ENCODE measurements at places on chromosomes 7 and 10.

- DNase-seq = no peak
Measured at GRCh38 chr7:111638078-111638477, 75.8 kb upstream of the IMMP2L start.

DNA sequence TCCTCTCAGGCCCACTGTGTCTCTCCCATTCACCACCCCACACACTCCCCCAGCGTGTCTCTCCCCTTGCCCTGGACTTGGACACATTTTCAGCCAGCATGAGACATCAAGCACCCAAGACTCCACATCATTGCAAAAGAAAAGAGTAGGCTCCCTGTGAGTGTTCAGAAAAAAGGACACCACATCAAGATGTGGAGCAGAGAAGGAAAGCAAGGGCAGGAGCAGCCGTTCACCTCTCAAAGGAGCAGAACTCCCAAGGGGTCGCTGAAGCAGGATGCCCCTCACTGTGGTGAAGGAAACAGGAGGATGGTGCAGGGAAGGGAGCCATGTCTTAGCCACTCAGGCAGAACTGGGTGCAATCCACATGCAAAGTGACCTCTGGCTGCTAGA, 89.9 kb upstream of the MACROH2A2 start:
- no peak for DNase-seq

GRCh38 chr10:101666083-101666482, 28.9 kb downstream of the FBXW4 start:
- DNase-seq = no peak

DNA sequence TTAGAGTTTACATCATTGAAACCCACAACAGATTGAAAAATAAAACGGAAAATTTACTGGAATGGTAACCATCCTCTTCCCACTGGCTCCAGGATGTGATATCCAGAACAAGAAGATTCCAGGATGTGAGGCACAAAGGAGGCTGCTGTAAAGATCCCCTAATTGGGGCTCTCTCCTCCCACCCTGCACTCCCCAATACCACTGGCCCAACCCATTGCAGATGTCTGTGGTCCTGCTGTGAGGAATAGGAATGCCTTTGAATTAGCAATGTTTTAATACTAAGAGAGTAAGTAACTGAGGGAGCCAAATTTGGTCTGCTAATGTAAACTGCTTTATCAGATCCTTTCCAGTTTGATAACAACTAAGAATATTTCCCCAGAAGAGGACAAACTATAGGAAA, 225.9 kb upstream of the INHBA start:
- no peak for DNase-seq

DNA sequence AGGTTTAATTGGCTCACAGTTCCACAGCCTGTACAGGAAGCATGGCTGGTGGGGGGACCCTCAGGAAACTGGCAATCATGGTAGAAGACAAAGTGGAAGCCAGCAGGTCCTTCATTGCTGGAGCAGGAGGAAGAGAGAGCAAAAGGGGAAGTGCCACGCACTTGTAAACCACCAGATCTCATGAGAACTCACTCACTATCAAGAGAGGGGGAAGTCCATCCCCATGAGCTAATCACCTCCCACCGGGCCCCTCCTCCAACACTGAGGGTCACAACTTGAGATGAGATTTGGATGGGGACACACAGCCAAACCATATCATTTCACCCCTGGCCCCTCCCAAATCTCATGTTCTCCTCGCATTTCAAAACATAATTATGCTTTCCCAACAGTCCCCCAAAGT, 171.9 kb upstream of the CACNA2D1 start:
- no peak for DNase-seq

- no peak for DNase-seq
Measured at GRCh38 chr7:1537535-1538412, 7.3 kb downstream of the MAFK start.

DNA sequence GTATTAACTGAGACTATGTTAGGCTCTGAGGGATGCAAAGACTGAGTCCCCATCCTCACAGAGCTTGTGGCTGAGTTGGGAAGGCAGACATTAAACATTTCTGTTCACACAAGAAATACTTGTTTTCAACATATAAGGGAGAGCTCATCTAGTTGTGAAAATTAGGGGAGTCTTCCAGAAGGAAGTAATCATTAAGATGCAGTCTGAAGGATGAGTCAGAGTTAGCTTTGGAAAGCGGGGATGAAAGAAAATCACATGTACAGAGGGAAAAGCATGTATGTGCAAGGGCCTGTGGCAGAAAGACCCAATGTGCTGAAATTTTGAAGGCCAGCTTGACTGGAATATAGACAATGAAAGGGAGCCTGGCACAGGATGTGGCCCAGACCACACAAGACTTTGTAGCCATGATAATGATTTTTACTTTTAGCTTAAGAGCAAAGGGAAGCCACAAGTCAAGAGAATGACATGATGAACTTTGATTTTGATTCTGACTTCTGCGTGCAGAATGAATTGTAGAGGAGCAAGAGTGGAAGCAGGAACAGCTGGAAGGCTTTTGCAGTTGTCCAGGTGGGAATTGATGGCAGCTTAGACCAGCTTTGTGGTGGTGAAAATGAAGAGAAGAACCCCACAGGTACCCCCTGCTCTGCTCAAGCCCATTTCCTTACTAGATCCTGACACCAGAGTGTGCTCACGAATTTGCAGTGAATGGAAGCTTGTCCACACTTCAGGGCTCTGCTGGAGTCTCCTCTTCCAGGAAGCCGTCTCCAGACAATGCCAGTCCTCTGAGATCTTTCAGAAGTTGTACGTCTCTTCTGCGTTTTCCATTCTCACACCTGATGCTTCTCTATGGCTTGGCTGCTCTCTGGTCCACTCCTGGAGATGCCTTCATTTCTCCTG, 115.6 kb downstream of the ATXN7L1 start:
- DNase-seq = no peak

GRCh38 chr7:89927762-89928161, 226.5 kb upstream of the STEAP1 start:
- DNase-seq = no peak

GRCh38 chr10:121833387-121833786, 94.4 kb downstream of the ATE1 start:
- no peak for DNase-seq

DNA sequence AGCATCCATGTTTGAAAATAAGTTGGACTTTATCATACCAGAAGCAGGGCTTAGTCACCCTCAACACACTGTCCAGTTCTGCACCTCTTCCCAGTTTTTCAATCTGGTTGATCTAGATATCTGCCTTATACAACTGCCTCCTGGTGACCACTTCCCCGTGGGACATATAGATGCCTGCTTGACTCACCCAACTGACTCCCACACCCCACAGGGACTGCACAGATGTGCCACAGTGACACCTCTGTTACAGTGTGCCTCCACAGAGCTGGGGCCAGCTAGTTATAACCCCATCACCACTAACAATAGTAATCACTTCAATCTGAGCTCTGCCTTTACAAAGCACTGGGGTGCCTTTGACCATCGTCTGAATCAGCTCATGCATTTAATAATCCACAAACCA, 82.6 kb upstream of the AOAH start:
- DNase-seq = no peak

DNA sequence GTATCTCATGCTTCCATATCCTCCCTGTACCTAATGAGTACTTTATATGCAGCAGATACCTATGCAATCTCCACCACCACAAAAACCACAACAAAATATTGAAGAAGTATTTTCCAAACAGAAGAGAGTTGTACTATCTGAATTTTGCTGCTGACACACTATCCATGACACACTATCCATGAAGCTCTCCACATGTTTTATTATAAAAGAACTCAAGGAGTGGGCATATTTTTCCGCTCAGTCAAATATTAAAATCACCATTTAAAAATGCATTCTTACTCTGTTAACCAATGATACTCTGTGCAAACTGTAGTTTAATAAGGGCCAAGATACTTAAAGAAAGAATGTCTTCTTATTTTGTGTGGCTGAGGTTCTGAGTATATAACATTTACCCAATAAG, 2.8 kb downstream of the BET1 start:
- no peak for DNase-seq

DNA sequence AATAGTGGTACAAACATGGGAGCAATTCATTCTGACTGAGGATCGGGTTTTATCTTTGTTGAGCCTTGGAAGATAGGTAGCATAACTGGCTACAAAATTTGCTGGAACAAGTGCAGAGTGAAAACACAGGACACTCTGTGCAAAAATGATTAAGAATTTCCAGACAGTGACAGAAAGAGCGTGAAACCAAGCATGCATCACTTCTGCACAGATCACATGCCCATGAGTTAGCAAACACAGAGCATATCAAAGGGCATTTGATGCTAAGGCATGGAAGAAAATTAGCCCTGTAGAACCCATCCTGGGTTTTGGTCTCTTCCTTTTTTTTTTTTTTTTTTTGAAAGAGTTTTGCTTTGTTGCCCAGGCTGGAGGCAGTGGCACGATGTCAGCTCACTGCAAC, 28.3 kb downstream of the TECTB start:
- no peak for DNase-seq

DNA sequence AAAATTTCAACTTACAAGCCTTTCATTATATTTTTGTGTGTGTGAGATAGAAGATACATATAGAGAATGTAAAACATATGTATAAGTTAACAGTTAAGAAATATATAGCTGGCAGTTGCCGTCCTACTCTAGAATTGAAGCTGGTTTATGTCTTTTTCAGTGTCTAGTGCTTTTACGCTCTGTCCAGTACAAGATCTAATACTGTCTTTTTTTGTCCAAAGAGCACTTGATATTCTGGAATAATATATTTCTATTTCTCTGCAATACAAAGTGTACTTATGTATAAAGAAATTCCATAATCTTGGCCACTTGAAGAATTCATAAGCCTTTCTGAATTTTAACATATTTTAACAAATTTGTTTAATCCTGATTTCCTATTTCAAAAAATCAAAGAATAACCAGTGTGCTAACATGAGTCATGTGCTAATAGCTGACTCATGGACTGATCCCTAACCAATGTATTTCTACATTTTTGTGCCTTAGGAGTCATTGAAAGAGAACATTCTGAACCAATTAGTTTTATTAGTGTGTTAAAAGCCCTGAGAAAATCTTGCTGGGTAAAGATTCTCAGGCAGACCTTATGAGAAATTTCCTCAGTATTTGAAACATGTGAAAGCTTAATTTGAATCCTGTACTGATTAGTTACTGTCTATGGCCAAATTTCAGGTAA, 73.2 kb upstream of the CCAR1 start:
- no peak for DNase-seq

DNA sequence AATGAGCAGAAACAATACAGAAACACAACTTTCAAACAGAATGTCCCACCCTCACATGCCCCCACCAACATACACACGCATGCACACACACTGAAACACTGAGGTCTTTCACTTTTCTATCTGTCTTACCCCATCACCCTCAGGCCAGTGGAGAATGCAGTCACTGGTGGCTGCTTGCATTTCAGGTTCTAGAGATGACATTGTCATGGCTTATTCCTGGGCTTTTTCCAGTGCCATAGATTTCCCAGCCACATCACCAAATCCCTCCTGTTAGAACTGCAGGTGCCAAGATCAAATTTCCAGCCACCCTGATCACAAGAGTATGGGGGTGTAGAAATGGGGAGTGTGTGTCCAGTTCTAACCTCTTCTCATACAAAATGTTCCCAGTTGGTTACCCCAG, 68.4 kb downstream of the CACNA2D1 start:
- no peak for DNase-seq

GRCh38 chr7:65239707-65240352, 133.8 kb upstream of the ZNF92 start:
- no peak for DNase-seq

DNA sequence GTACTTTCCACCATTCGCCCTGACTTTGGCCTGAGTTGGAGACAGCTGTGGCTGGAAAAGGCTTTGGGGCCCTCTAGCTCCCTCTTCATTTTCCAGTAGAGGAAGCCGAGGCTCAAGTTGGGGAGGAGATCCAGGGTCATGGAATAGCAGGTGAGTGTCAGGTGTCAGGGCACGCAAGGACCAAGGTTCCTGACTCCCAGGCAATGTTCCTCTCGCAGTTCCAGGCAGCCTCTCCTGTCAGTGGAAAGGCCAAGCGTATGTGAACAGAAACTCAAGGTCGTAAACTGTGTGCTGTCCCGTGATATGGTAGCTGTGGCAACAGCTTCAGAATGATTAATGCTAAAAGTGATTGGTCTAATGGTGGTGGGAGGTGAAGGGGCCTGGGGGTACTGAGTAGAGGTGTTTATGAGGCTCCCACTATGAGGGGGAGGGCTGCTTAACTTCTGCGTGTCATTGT, 13.2 kb downstream of the ADAMTS14 start:
- no peak for DNase-seq

DNA sequence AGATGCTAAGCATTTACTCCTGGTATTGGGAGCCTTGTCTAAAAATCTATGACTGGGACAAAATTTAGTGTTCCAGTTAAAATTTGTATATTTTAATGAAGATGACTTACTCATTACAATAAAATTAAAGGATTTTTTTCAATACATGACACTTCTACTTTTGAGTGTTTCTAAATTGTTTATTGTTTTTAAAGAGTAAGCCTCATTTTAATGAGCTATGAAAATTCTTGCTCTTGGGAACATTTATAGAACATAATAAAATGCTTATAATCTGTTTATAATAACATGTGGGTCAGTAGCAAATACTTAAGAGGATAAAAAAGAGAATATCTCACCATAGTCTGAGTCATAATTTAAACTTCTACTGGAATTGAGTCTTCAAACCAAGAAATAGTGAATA, 149.5 kb downstream of the PLCE1 start:
- no peak for DNase-seq

GRCh38 chr10:70317272-70317942, 33.6 kb upstream of the NPFFR1 start:
- no peak for DNase-seq

DNA sequence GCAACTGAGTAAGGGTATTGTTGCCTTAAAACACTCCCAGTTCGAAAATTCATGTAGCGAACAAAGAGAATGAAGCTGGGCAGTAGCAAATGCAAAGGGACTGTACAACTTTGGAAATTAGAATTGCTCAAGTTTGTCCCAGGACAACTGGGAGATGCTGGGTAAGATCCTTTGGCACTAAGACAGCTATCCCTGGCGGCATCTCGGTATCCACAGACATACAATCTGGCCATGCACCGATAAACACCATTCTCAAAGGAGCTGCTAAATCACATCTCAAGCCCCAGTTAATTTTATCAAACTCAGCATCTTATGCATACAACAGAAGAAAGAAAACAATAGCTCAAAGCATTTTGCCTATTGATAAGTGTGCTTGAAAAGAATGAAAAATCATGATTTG, 177.3 kb downstream of the AMPH start:
- no peak for DNase-seq

DNA sequence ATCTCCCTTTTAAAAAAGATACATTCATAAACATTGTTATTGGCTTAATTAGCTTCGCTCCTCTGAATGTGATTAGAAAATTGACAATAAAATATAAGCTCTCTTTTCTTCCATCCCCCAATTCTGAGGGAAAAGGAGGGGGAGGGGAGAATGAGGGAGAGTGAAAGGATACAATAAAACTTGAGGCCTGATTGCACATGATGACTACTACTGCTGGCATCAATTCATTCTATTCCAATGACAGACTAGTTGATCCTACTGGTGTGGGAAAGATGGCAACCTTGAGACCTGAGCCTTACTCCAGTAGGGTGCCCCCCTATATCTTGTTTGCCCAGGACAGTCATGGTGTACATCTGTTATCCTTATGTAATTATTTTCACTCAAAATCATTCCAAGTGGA, 4.5 kb upstream of the IQUB start:
- no peak for DNase-seq

- no peak for DNase-seq
Measured at GRCh38 chr7:45196374-45196773, 38.8 kb downstream of the RAMP3 start.
